ENCODE measurements at places on chromosomes 6 and 20.

- DNase-seq: no peak
These were observed 1.2 kb downstream of the IBTK start for GRCh38 chr6:82246370-82246769.

DNA sequence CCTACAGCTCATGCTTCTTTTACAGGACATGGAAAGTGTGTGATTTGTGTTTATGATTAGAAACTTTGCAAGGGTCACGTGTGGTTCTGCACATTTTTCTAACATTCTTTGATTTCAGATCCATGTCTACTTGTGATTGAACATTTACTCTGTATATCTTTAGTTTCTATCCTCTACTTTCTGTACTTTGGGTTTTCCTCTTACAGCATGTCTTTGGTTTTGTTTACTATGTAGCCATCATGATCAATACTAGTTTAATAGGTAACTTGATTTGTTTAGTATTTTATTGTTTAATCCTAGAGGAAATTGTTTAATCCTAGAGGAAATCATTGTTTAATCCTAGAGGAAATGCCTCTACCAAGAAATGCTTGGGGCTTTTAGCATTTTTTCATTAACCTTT is 41.8 kb downstream of the XRN2 start:
- DNase-seq: no peak

DNA sequence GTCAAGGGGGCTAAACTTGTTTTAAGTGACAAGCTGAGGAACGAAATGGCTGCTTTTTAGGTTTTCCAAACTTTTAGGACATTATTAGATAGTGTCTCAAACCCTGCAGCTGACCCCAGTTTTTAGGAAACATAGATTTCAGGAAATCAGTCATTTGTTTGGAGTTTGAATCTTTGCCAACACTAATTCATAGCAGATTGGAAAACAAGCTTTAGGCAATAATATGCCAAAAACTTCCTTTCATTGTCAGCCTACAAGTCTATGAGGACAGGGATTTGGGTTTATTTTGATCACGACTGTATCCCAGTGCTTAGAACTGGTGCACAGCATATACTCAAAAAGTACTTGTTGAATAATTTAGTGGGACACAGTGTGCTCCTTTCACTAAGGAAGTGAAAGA is 123.2 kb downstream of the TINAG start:
- no peak for DNase-seq

GRCh38 chr6:2793534-2794151 is 28.4 kb downstream of the WRNIP1 start:
- no peak for DNase-seq

DNA sequence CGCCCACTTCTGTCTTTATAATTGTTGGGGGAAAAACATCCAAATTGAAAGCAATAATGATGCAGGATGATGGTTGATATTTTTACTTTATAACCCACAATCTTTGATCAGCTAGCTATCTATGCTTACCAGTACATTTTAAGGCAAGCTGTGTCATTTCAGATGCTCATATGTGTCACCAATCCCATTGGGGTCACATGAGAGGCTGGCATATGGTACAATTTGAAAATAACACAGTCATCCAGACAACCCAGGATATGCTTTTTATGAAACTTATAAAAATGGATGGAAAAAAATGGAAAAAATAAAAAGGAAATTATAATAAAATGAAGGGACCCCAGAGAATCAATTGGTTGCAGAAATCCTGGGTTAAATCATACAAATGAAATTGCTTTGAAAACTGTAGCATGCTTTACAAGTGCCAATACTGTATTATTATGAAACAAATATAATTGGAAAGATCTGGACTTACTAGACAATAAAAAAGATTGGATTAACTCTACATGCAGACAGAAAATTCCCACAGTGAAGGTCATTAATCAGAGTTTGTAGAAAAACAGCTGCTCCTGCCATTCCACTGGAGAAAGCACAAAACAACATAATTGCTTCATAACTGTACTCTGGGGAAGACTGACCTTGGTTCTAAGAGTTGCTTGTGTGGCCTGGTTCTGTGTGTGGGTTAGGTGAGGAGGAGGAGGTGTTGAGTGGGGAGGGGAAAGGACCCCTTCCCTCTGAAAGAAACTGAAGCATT is 13.3 kb upstream of the PRIM2 start:
- DNase-seq: peak; percentile 37

GRCh38 chr6:106448000-106448426 is 87.5 kb downstream of the CRYBG1 start:
- no peak for DNase-seq

DNA sequence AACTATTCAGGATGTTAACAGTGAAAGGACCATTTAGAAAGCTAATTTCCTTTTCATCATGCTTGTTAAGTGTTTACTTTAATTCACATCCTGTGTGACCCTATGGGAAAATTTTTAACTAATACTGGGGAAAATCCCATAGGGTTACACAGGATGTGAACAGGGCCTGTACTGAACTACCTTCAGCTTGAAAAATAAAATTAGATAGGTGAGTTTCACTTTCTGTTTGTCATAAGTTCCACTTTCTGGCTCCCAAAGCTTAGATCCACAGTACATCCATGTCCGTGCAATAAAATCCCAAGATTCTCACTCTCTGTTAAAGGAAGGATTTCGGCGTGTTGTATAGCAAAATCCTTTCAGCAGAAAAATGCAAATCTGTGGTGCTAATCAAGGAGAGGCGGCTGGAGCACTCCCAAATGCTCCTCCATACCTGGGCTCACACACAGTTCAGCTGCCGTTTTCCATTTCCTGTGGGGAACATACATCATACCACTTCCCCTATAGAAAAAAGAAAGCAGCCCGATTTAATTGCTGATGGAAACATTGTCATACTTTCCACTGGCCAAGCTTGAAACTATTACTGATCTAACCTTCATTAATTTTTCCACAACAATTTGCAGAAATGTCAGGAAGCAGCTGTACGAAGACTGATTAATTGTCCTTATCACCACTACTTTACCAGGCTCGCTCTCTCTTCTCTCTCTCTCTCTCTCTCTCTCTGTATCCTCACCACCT is 125.2 kb downstream of the HIVEP2 start:
- DNase-seq: no peak

GRCh38 chr20:53660947-53661381 is 67.3 kb upstream of the ZNF217 start:
- no peak for DNase-seq

- no peak for DNase-seq
These were observed 857.3 kb downstream of the FRK start for GRCh38 chr6:115203381-115203780.

DNA sequence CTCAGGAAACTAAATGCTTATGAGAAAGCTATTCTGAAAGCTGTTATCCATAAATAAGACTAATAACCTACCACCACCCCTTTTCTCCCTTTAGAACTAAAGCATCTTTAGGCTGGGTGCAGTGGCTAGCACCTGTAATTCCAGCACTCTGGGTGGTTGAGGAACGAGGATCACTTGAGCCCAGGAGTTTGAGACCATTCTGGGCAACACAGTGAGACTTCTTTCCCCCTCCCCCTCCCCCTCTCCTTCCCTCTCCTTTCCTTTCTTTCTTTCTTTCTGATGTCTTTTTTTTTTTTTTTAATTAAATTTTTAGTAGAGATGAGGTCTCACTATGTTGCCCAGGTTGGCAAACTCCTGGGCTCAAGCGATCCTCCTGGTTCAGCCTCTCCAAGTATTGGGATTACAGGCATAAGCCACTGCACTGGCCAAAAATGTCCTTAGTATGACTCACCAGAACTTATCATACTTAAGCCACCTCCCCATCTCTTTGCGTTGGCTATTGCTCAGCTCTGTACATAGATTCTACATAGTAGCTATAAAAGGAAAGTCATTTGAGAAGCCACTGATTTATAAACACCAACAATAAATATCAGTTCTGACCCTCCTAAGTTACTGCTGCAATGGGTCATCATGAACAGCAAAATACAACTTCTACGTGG is 54.8 kb upstream of the SPDEF start:
- no peak for DNase-seq

- no peak for DNase-seq
These were observed 4.7 kb downstream of the GSTA4 start for GRCh38 chr6:52990342-52990741.

- DNase-seq: peak; percentile 24
These were observed 3.4 kb upstream of the TMEM14C start for GRCh38 chr6:10719296-10719963.

GRCh38 chr6:110013386-110013785 is 35.3 kb downstream of the GPR6 start:
- DNase-seq: no peak

Measured in SK-N-SH (cell line).